ENCODE measurements at places on chromosomes 2 and 18.

- DNase-seq: no peak
Measured at GRCh38 chr2:118565786-118566540, 281.5 kb downstream of the EN1 start.

DNA sequence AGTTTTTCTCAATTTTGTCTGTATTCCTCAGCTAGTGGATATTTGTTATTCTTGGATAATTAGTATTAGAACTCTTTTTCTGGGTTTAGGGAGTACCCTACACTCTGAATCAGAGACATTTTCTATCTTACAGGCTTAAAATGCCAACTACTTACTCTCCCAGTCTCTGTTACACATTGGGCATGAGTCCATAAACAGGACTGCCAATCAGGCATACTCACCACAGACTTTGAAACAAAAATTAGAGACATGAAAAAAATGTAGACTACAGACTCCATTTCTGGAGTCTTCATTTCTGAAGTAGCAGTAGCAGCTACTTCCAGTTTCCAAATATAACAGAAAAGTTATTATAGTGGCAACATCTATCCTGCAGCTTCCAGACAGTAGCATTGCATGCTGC is 279.7 kb downstream of the MBD5 start:
- DNase-seq: no peak

GRCh38 chr2:53544871-53545558 is 222.6 kb upstream of the CHAC2 start:
- DNase-seq: no peak

GRCh38 chr2:118604371-118604770 is 243.1 kb downstream of the EN1 start:
- DNase-seq: no peak

- DNase-seq: no peak
Measured at GRCh38 chr18:13726972-13727331, 479 bp downstream of the RNMT start.

DNA sequence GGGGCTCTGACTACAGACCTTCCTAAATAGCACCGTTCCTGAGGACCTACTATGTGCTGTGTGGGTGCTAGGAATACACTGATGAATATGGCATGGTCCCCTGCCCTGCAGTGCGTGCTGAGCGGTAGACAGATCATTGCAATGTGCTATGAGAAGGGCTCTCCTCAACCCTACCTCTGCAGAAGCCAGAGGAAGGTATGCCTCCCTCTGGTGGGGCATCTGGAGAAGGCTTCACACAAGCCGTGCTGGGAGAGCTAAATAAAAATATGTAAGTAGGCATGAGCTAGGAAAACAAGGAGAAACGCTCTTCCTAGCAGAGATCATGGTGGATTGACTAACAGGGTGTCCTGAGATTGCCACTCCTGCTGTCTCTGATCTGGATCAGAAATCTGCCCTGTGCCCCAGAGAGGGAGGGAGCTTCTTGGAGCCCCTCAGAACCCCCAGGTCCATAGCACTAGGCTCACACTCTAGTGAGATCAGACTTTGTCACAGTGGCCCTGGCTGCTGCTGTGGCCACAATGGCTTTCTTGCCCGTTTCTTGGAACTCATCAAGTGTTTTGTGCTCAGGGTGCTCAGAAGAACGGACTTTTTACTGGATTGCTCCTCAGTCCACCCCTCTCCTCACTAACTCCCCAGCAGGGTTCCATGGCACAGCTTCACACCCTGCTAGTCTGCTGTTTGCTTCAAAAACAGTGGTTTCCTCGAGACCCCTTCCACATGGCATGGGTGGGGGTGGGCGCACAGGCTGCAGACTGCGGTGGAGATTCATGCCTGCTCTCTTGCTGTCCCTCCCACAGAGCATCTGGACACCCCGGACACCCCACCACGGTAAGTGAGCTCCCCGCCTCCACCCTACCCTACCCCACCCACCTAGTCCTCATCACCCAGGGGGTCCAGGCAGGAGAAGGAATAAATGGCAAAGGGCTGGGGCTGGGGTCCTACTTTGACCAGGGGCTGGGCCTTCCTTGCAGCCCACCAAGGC is 14.2 kb downstream of the SIGLEC15 start:
- no peak for DNase-seq

GRCh38 chr2:86695053-86695691 is 24.9 kb upstream of the RMND5A start:
- DNase-seq: no peak

- DNase-seq: no peak
Measured at GRCh38 chr2:152513029-152513428, 178.1 kb downstream of the FMNL2 start.

DNA sequence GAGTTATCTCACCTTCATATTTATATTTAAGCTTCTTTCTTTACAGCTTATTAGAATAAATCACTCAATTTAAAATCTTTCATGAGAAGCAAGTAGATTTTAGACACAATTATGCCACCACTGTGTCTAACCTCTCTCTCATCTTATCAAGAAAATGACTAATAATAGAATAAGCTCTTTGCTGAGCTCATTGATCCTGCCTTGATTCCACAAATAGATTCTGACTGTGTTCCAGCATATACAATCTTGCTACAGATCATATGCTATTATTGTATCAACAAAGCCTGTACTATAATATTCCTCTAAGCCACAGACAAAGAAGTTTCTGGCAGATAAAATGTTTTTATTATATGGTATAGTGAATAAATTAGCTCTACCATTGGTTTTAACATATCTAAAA is 168.7 kb upstream of the GULP1 start:
- no peak for DNase-seq

GRCh38 chr2:136375017-136375901 is 257.3 kb upstream of the CXCR4 start:
- DNase-seq: no peak

GRCh38 chr2:216057688-216058193 is 23.9 kb downstream of the PECR start:
- DNase-seq: peak; percentile 32

DNA sequence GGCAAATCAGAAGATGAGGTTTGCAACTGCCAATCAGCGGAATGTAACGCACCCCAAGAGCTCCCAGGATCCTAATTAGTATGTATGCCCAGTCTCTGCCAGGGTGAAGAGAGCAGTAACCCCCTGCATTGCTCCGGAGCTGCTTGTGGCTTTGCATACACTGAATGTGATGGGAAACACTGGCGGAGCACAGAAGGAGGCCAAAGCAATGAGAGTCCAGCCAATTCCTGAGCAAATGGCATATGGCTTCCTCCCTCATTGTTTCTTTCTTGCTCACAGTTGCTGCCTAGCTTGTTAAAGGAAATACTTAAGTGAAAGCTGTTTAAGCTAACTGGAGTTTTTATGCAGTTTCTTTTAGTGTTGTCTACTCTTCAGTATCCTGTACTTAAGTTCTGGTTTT is 343.5 kb upstream of the NT5C1B start:
- no peak for DNase-seq

DNA sequence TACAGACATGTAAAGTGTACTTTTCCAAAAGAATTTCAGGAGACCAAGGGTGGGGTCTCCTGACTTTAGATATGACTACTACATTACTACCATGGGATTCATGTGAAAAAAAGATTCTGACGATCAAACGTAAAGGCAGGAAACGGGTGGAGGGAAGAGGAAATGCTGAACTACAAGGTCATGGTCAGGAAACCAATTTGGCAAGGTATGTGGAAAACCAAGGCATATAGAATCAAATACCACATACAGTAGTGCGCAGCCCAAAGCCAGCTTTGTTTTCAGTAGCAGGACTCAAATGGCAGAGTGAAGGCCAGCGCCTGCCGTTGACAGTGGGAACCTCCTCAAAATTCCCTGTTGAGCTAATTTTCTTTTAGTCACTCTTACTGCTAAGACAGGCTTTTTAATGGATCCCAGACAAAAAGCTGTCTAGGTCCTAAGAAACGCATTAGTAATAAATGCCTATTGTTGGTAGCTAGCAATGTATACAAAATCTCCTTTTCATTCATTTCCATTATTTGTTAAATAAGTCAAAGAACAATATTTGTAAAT is 57.6 kb upstream of the SERTAD2 start:
- no peak for DNase-seq

GRCh38 chr2:96655526-96655925 is 13.0 kb downstream of the FER1L5 start:
- no peak for DNase-seq

- no peak for DNase-seq
Measured at GRCh38 chr18:23540867-23541266, 37.6 kb downstream of the RMC1 start.

GRCh38 chr2:197248623-197249022 is 62.0 kb downstream of the ANKRD44 start:
- DNase-seq: no peak
